ENCODE measurements at places on chromosomes 16 and 17.

DNA sequence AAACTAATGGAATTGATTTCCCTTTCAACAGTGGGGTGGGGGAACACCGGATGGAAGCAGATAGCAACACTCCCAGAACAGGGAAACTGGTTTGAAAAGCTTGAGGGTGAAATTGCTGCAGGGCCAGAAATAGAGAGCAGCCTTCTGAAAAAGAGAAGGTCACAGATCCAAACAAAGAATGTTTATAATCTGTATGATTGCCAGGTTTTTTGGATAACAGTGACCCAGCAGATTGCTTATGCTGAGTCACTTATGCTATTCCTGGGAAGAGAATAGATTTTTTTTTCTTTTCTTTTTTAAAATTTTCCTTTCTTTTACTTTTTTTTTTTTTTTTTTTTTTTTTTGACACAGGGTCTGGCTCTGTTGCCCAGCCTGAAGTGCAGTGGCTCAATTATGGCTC lies 641.3 kb downstream of the KCNJ2 start:
- DNase-seq: no peak

GRCh38 chr17:45081047-45081703 lies 20.1 kb downstream of the NMT1 start:
- no peak for DNase-seq

GRCh38 chr17:75011401-75012095 lies 922 bp upstream of the MRPL58 start:
- no peak for DNase-seq

DNA sequence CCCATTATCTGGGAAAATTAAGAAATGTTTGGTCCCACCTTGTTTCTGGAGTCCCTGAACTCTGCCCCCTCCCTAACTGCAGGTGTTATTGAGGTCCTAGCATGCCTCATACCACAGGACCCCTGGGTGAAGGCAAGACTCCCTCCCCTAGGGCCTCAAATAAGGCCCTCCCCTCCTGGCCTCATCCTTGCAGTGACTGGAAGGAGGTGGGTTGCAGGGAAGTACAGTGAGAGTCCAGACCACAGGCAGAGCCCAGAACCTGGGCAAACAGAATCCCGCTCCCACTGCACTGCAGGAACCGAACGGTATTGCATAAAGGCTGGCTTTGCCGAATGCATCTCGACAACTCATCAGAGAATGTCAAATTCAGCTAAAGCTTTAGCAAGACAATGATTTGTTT lies 126.6 kb downstream of the ASIC2 start:
- no peak for DNase-seq

- DNase-seq: no peak
These were observed 15.4 kb downstream of the SPIRE2 start for GRCh38 chr16:89843409-89844350.

DNA sequence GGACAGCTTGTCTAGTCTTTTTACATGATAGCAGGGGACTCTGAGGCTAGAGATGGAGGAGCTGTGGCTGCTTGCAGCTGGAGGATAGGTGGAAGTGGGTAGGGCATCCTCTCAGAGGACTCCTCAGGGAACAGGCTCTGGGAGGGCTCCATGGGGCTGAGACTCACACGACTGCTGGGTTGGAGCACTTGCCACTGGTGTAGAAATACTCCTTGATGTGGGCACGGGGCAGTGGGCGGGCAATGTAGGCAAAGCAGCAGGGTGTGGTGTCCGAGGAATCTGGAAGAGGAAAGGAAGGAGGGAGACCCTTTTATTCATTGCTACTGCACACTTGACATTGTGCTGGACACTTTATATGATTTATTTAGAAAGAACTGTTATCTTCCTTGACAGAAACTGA lies 1.8 kb downstream of the CCL5 start:
- no peak for DNase-seq

- no peak for DNase-seq
These were observed 340.6 kb downstream of the CA10 start for GRCh38 chr17:51817955-51818354.

GRCh38 chr17:21239680-21240368 lies 13.4 kb downstream of the NATD1 start:
- DNase-seq: no peak

DNA sequence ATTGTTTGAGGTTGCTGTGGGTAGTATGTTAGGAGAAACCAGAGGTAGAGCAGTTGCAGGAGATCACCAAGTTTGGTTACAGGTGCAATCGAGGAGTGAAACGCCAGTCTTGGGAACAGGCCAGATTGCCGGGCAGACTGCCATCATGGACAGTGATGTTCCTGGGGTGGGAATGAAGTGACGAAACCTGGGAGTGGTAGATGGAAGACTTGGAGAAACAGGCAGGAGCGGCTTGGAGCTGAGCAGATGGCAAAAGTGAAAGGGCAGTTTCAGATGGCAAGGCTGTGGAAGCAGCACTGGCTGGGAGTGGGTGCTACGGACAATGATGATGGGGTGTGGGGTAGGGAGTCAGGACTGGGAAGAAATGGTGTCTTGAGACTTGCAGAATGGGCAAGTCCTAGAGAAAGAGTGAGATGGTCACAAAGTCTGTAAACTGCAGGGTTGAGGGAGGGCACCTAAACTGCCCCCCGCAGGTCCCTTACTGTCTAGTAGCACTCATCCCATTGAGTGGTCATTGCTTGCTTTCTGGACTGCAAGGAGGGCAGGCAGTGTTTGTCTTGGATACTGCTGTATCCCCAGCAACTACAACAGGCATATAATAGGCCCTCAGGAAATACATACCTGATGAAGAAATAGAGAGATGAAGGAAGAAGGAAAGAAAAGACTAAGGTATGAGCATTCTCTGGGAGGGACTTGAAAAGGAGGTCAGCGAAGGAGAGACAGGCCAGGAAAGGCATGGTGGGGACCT lies 29.5 kb upstream of the ULK2 start:
- no peak for DNase-seq

DNA sequence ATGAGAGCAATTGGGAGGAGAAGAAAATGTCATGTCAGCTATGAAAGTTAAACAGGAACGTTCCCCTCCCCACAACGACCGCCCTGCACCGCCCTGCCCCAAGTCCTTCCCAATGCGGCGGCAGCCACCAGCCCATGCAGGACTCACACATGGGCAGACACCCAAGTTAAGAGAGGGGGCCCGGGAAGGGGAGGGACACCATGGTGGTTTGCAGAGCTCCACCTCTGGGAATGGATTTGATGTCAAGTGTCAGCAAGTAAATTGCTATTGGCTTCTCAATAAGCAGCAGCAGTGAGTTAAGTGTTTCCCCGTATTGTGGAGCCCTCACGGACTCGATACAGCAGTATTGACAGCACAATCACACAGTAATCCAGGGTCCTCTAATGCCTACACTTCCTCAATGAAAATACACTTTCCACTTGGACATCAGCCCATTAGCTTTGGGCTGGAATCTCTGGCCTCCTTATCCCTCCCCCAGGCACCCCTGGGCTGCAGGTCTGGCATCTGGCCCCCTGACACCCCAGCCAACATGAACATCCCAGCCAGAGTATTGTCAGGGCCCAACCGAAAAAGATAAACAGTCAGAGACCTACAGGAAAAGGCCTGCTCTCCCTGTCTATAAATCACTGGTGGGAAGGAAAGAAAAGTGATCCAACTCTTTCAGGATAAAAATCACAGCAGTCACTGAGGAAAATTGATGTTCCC lies 22.6 kb downstream of the ZFHX3 start:
- no peak for DNase-seq

Measured in neuronal stem cell (in vitro differentiated cells).